Pulmonary artery endothelial cell (primary cell): ENCODE measurements at places on chromosomes 1 and 21.

GRCh38 chr1:237152506-237153335, 110.7 kb downstream of the RYR2 start:
- DNase-seq: no peak

- no peak for DNase-seq
Observed at GRCh38 chr1:94947437-94947836, 20.5 kb upstream of the CNN3 start.

DNA sequence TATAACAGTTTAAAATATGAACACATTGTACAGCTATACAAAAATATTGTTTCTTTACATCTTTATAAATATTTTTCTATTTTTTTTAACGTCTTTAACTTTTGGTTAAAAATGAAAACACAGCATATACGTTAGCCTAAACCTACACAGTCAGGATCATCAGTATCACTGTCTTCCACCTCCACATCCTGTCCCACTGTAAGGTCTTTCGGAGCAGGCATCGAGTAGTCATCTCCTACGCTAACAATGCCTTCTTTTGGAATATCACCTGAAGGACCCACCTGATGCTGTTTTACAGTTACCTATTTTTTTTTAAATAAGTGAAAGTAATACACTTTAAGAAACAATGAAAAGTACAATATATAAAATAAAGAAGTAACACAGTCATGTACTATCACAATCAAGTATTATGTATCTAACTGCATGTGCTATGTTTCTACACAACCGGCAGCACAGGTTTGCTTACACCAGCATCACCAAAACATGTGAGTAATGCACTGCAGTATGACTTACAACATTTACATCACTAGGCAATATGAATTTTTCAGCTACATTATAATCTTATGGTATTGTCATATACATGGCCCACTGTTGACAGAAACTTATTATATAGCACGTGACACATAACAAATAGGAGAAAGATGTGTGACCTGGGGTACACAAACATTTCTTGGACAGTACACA, 254.4 kb downstream of the AKT3 start:
- no peak for DNase-seq

DNA sequence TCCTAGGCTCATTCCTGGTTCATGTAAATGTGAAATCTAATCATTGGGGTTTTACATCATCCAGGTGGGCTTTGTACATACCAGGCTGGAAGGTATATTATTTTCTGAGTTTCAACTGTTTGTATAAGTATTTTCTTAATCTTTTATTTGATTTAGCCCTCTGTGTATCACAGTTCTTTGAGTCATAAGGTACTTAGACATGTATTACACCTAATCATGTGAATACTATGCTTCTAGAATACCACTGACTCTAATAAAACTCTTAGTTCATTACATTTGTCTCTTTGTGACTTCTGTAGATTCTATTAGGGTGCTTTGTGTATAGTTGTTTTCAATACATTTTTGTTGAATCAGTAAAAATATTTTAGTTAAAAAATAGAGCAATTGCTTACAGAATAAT, 92.8 kb downstream of the ZFYVE9 start:
- DNase-seq: no peak
